ENCODE measurements at places on chromosomes 7 and 10.

DNA sequence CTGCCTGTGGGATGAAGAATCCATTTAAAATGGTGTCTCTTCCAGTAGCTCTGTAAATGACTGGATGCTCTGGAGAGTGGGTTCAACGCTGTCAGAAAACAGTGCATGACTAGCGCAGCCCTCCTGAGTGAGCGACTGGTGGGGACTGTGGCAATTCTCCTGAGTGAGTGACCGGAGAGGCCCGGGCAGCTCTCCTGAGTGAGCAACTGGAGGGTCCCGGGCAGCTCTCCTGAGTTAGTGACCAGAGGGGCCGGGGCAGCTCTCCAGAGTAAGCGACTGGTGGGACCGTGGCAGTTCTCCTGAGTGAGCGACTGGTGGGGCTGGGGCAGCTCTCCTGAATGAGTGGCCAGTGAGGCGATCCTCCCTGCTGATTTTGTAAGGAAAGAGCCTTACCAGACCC lies 85.5 kb downstream of the WDR37 start:
- DNase-seq, result no peak

DNA sequence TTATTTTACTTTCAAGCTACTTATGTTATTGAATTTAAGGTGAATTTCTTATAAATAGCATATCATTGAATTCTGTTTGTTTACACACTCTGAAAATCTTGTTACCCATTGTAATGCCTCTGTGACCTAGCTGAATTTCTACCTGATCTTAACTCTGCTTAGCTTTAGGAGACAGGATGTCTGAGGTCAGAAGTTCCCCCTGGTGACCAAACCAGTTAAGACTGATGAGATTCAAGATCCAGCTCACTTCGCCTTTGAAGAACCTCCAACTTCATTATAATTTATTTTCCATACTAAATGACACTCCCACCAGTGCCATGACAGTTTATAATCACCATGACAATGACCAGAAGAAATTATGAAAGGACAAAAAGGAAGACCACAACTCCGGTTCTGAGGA lies 213.4 kb upstream of the CDC14C start:
- no peak for DNase-seq

DNA sequence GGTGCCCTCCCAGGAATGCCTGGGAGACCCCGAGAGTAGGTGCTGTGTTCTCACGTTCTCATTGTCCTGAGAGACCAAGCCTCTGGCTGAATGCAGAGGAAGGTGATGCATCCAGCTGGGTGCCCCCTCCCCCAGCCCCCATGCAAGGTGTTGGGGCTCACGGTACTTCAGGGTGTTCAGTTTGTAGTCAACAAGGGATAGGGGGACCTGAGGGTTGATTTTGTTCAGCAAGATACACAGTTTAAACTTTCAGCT lies 60.4 kb upstream of the DUSP5 start:
- no peak for DNase-seq

DNA sequence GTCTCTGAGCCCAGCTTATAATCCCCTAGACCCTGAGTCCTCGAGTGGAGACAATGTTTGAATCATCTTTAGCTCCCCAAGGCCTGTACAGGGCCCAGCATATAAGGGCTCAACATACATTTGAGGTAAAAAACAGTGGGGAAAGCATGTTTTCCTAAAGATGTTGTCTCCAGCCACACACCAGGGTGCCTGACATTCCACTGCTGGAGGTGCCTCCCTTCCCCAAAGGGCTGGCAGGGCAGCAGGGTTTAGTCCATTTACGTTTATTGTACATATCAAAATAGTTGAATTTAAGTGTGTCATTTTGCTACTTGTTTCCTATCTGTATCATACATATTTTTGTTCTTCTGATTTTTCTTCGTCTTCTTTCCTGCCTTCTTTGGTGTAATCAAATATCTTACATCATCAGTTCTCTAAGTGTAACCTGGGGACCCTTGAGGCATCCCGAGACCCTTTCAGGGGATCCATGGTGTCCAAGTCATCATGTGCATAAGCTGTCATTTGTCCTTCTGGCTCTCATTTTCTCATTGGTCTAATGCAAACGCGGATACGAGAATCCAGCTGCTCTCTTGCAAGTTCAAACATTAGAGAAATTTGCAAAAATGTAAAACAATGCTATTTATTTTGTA lies 101.6 kb downstream of the PDGFA start:
- no peak for DNase-seq

DNA sequence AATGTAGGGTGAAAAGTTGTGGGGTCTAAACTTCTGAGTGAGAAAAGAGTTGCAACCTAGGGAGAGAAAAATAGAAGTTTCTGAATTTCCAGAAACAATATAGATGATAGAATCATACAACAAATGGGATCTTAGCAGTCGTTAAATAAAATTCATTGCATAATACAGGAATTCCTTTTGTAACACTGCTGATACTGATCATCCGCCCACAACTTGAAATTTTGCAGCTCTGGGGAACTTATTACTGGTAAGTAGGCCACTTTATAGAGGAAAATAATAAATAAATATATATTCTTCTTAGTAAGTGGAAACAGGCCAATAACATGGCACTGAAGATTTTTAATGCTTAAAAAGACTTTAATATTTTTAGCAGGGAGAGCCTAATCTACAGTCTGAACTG lies 81.9 kb upstream of the SMIM30 start:
- no peak for DNase-seq

GRCh38 chr10:84589526-84590205 lies 261.3 kb downstream of the CCSER2 start:
- no peak for DNase-seq

DNA sequence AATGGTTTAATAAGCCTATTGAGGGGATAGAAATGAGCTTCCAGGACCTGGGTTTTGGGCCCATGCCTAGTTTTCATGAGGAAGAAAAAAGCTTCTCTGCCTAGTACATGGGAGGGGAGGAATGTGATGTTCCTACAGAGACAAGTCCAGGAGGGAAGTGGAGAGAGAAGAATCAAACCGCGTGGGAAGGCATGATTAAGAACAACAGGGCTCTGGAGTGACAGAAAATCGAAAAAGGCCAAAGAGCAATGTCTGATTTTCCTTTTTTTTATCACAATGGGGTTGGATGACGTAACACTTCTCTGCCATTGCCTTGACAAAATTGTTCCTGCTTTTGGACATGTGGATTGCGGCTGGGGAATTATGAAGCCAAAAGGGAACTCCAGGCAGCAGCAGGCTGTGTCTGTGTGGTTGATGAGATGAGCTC lies 258.6 kb downstream of the CXCL12 start:
- no peak for DNase-seq

DNA sequence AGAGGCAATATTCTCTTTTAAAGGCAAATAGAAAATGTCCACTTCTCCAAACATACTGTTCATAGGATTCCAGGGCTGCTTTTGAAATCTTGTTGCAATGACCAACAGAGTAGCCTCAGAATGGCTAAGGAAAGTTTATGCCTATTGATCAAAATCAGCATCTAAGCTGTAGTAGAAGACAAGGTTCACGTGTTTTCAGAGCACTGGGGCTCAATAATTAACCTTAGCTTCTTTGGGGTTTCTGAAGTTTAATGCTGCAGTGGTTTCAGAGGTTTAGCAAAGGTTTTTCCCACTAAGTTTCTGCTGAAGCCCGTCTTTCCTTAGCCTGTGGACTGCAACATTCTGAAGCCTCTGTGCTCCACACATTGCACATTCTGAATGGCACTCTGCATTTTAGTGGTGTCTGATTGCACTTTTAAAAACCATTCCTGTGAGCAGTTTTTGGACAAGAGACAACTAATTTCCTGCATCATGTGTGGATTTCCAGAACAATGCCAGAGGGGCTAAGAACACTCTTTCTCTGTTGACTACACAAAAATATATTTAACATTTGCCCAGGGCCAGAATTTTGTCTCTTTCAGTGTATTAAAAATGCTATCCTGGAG lies 342.5 kb downstream of the PTEN start:
- DNase-seq, result no peak

DNA sequence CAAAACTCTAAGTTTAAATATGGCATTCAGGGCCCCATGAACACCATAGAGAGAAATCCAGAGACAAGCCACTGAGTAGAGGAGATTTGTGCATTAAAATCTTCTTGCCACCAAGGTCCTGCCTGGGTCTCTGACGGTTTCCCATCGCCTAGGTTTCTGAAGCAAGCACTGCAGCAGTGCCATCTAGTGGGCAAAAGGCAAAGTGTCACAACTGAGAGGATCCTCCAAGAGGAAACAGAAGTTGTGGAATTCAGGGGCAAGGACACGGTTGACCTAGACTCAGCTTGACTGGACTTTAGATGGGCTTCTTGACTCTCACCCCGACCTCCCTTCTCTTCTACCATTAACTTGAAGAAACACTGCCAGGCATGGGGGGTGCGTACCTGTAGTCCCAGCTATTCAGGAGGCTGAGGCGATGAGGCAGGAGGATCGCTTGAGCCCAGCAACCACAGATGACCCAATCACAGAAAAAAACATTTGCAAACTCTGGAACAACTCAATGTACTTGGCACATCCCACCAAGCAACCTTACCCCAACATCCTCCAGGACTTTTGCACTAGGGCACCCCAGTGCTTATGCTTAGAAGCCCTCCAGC lies 604.1 kb downstream of the GALNT17 start:
- DNase-seq, result no peak

GRCh38 chr10:131419797-131420196 lies 108.3 kb upstream of the TCERG1L start:
- no peak for DNase-seq

DNA sequence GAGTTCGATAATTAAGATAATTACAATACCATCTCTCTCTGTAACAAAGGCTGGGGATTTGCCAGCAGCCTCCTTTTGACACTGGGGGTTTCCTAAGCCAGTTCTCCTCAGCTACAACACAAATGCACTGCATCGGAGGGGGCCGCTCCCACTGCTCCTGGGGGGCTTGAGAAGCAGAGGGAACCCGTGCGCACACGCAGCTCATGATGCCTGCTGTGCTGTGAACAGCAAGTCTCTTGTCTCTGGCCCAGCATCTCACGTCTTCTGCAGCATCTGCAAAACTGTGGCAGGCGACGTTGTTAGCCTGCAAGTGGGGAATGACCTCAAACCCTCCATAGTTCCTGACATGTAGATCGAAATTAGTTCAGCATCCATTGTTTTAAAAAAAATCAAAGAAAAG lies 5.5 kb downstream of the VIPR2 start:
- no peak for DNase-seq

DNA sequence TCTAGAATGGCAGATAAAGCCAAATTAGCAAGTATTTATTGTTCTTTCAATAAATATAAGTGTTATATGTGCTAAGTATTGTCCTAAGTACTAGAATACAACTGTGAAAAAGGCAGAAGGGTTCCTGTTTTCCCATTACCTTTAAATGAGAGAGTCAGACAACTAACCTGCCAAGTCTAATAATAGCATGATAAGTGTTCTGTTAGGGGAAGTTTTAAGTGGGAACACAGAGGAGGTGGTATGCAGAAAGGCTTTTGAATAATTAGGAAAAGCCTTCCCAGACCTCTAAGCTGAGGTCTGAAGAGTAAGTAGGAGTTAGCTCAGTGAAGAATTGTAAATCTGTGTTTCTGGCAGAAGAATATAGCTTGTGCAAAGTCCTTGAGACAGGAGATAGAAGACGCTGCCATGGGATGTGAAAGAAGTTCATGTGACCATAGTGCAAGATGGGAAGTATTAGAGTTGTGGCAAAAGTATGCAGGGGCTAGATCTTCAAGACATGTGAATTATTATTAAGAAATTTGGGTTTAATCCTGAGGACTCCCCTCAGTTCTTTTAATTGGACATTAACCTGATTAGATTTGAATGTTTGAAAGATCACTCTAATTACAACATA lies 12.5 kb downstream of the SHOC2 start:
- no peak for DNase-seq

GRCh38 chr7:155815332-155816191 lies 3.3 kb upstream of the SHH start:
- DNase-seq, result peak; percentile 89
